ENCODE measurements at places on chromosomes 16 and 17. TPM values are rescaled to one million over a fixed set of nuclear protein-coding genes. Genes with fewer than 3 reads are reported as not detected.

DNA sequence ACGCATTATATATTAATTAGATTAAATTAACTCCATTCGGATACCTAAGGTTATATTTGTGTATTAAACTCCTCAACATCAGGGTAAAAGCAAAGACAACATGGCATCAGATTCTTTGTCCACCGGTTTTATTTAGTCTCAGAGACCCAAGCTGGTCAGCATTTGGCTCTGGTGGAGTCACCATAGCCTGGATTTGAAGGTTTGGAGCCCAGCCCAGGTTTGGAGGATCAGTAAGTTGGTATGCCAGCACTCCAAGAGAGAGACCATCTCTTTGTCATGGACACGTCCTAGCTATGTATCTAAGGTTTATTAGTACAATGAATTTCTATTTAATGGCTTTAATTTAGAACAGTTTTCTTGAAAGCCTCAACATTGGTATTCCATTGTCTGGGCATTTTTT is 328.4 kb upstream of the RBFOX1 start:
- no peak for DNase-seq

DNA sequence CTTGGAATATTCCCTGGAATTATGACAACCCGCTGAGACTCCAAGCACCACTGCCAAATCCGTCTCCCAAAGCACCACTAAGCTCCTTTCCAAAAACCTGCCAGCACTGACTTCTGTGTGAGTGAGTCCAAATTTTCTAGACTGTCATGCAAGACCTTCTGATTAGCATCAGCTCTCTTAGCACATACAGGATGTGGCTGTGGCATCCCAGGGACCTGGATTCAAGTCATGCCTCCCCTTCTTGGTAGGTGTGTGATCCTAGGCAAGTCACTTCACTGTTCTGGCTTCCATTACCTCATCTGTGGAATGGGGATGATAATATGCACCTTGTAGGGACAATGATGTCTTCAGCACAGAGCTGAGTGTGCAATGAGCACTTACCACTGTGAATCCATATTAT is 38.3 kb upstream of the USP7 start:
- DNase-seq = no peak

DNA sequence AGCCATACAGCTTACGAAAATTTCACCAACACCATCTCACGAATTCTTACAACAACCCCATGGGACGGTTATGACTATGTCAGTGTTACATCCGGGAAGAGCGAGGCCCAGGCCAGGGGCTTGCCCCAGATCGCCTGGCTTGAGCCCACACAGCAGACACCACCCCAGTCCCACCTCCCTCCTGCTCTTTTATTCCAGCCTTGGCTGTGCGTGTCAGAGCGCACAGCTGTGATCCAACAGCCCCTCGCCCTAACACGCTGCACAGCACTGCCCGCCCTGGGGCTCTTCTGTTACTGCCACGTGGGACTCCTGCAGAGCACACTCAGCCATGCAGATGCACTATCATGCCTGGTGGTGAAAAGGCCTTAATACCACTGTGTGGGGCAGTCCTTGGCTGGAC is 127.9 kb downstream of the ENGASE start:
- DNase-seq = peak; percentile 38

DNA sequence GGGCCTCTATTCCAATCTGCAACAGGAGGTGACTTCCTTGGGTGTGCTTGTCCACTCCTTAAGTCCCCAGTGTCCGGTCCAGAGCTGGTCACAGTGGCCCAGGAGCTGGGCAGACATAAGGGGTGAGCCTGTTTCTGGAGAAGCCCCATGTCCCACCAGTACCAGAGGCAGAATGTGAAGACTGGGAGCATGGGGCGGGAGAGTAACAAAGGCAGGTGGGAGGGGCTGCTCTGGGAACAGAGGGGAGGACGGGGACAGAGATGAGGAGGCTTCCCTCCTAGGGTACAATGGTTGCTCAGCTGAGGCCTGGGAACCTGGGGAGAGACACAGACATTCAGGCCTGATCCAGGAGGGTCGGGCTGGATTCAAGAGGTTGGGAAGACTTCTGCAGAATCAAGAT is 323.3 kb upstream of the TNRC6C start:
- no peak for DNase-seq

GRCh38 chr16:49688036-49688697 is 167.7 kb downstream of the ZNF423 start:
- DNase-seq = no peak

GRCh38 chr16:49488336-49488735 is 114.7 kb downstream of the C16orf78 start:
- no peak for DNase-seq

DNA sequence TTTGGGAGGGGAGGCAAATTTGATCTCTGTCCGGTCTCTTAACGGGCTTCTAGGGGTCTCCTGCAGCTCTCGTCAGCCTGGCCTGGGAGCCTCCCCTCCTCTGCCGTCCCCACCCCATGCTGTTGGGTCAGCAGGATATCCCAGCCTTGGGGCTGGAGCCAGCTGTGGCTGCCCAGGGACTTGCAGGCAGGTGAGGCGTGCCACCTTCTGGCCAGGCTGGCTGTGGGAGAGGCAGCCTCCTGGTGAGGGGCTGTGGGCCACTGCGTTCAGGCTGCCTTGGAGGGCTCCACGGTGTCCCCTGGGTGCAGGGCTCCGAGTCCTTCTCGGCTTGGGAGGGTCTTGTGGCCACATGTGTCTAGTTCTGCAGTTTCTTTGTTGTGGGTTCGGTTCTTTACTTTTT is 34.6 kb downstream of the TBCD start:
- no peak for DNase-seq

DNA sequence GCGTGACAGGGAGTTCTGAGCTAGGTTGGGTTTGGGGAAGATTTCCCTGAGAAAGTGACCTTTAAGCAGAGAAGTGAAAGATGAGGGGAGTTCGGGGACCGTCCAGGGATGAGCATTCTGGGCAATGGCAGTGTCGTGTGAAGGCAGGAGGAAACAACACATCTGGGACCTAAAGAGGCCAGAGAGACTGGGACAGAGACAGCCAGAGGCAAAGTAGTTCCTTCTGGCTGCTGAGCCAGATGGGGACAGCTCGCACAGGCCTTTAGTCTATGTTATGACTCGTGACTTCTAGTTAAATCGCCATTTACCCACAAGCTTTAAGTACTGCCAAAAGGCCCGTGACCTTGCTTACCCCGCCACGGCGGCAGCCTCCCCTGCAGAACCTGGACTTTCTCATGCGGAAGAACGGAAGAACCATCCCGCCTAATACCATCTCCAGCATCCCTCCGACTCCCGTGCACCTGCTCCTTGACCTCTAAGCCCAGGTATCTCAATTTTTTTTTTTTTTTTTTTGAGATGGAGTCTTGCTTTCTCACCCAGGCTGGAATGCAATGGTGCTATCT is 8.5 kb upstream of the MED11 start:
- no peak for DNase-seq

DNA sequence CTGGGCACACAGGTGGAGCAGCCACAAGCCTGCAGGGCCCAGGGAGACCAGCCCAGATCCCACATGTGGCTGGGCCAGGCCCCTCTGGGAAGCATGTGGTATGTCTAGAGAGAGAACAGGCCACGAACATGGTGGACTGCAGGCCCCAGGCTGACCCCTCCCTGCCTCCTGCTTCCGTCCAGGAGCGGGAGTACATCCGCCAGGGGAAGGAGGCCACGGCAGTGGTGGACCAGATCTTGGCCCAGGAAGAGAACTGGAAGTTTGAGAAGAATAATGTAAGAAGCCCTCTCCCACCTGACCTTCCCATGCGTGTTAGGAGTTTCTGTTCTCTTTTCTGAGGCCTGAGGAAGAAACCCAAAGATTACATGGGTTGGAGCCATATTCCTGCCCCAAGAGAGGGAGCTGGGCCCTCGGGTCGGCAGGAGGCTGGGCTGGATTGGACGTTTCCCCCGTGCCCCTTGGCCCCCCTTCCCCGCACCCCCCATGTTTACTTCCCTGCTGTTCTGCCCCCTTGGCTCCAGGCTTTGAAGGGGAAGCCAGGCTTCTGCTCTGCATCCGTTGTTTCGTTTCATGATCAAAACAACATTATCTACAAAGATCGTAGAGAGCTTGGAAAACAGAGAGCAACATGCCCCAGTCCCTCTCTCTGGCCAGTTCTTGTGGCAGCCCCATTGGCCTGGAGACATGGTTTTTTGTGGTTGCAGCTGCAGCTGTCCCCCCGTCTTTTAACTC is 5.7 kb upstream of the TCAP start:
- no peak for DNase-seq

Gene DPEP2
- not detected for total RNA-seq

Gene RNF43
- 0.57 TPM for total RNA-seq

Gene MYLK3
- 0.03 TPM for total RNA-seq

Gene HSD17B1
- under 0.01 TPM for total RNA-seq

Gene KRTAP1-5
- not detected for total RNA-seq

Gene HOXB7
- 13.2 TPM for total RNA-seq

Gene SLC47A1
- total RNA-seq = not detected

Measured in Daoy (cell line).